Dorsolateral prefrontal cortex (tissue), 122 donors: ENCODE measurements at places on chromosomes 7 and 10. TPM values are rescaled to one million over a fixed set of nuclear protein-coding genes. Genes with fewer than 3 reads are reported as not detected.

The LBX1 gene
- not detected for total RNA-seq

The HOXA11 gene
- total RNA-seq = not detected

The TEX36 gene
- not detected for total RNA-seq

The CRPPA gene
- total RNA-seq = 21.6 TPM

The SYNPO2L gene
- total RNA-seq = 0.72 TPM

The ANXA8 gene
- total RNA-seq = 0.56 TPM

The CUL2 gene
- 37.7 TPM for total RNA-seq

The TMEM178B gene
- 77.7 TPM for total RNA-seq

The SEC24C gene
- total RNA-seq = 62.5 TPM

The ARHGAP22 gene
- 35.6 TPM for total RNA-seq

The PLAU gene
- 0.58 TPM for total RNA-seq

The EBLN1 gene
- total RNA-seq = not detected

The MCM7 gene
- 39.5 TPM for total RNA-seq

The BMS1 gene
- total RNA-seq = 15.2 TPM

The SFRP4 gene
- total RNA-seq = 0.50 TPM

The PRPS1L1 gene
- total RNA-seq = not detected

The BBIP1 gene
- total RNA-seq = 46.1 TPM

The PPP1R17 gene
- 1.0 TPM for total RNA-seq

The GJD4 gene
- total RNA-seq = not detected

The GPR15LG gene
- not detected for total RNA-seq

The TUBAL3 gene
- total RNA-seq = 0.60 TPM
